ENCODE measurements at places on chromosomes 5 and 9.
A peak's percentile ranks its signal among the peaks of the same experiment; 100 is the strongest.

DNA sequence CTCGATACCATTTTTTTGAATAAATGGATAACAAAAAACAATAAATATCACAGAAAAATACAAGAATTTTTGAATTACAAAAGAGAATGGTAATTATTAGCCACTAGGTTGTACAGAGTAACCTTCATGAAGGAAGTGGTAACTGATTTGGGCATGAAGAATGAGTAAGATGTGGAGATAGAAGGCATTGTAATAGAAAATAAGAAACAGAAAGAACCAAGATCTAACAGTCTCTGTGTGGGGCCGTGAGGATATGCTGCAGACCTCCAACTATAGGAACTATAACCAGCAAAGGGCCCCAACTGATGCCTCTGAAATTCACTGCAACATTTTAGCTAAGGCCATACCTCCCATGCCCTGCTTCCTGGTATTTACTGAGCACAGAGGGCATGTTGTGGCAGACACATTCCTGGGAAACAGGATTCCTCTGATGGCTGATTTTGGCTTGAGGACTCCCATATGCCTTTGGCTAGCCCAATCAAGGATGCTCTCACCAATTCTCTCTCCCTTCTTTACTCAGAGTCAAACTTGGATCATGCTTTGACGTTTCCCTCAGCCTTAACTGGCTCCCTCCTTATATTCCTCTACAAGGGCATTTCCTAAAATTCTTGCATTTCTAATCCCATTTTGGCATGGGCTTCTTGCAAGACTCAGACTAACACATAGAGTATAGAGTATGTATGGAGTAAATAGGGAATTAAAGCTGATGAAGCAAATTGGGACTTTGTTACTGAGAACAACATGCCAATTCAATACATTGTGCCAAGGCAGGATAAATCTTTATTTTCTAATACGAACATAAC, 208.9 kb downstream of the PDE4D start:
- no peak for DNase-seq

DNA sequence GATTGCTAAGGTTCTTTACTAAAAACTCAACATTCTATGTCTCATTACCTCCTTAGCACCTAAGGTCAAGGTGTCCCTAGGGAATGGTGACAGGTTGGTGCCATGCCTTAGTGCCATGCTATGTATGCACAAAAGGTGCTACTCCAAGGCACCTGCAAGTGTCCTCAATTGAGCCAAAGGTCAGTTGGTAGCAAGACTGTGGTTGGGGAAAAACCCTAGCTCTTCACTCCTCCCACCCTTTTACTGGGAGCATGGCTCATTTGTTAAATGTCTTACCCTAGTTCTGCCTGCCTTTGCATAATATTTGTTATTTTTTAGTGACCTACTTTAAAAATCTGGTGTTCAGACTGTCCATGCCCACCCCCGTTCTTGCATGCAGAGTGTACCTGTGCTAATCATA, 17.0 kb downstream of the ACO1 start:
- no peak for DNase-seq

- peak; percentile 18 for DNase-seq
Observed at GRCh38 chr9:77751341-77752091, 103.4 kb upstream of the GNA14 start.

- DNase-seq, result no peak
Observed at GRCh38 chr9:16102154-16102553, 549.3 kb downstream of the CCDC171 start.

DNA sequence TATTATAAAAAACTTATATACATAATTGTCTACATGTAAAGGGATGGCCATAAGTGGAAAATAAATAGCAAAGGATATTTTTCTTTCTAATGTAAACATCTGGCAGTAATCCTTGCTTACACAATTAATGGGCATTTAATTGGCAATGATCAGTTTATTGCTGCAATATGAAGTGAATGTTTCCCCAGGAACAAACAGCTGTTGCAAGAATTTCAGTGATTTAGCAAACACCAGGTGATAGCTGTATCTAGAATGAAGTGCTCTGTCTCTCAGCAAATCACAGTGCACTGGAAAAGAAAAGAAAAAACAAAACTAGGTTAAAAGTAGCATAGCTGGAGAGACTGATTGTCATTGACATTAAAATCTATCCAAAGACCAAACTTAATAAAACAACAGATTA, 594.5 kb upstream of the ARRDC3 start:
- DNase-seq, result no peak

DNA sequence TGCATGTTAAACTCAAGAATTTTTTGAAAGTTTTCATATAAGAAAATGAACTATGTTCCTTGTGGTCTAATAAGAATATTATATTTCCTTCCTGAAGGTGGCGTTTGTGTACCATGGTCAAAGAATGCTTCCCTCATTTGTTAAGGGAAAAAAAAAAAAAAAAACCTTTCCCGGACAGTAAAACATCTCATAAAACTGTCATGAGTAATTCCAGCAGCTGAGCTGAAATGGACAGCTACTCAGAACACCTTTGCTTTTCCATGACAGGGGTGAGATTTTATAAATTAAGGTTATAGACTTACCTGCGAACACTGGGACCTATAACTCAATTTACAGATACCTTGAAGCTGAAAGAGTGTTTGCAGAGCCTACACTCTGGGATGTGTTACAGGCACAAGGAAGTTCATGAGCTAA, 113.2 kb upstream of the RANBP3L start:
- no peak for DNase-seq

DNA sequence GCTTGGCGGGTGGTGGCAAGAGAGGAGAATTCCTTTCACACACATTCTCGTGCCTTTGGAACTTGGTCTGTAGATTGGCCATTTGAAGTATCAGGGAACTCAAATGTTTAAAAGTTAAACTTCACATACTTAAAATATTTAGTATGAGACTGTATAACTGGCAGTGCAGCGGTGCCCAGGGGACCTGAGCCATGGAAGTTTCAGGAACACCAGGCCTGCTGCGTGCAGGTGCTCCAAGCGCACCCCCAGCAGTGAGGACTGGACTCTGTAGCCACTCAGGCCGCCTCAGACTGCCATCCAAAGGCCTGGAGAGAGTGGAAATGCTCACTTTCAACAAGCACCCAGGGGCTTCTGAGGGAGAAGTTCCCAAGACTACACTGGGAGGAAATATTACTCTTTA, 273.5 kb upstream of the IRX2 start:
- DNase-seq, result no peak

DNA sequence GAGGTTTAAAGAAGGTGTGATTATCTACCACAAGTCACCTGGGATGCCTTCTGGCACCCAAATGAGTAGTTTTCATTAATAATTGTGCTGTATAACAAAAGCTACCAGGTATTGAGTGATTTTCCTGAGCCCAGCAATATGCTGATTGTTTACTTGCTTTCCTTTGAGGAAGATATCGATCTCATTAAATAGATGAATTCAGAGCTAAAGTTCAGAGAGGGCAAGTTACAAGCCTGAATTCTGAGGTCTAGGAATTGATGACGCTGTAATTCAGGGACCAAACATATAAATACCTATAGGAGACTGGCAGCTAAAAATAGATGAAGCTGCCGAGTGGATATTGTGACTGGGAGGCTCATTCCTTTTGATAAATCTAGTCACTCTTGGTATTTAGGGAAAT, 1.1 kb downstream of the ERCC6L2 start:
- no peak for DNase-seq

DNA sequence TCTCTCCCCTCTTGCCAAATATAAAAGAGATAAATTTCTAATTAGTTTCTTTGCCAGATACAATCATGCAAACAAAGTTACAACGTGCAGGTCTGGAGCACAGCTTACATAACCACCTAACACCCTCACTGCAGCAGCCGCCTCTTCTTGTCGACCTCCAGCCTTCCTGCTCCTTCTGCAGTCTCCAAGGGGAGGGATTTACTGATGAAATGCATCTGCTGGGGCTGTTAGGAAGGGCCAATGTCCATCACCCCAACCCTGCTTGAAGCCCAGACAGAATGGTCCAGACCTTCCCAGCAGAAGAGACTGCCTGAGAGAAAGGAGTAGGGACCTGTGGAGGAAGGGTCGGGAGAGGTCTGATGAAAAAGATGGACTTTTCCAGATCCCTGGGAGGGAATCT, 15.2 kb downstream of the KCNV2 start:
- no peak for DNase-seq

DNA sequence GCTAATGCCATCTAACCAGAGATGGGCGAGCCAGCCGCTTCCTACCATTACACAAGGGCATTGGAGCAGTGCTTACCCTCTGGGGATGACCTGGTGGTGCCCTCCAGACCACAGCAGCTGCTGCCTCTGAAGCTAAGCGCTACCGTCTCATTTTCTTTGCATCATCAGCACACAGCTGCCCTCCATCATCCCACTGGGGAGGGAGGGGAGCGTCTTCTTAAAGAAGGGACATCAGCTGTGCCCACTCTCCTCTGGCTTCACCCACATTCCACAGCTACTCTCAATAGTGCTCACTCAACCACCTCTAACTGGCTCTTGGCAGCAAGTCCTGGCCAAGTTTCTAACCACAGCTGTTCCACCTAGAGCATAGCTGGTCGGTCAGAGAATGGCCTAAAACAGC, 503.4 kb downstream of the NFIB start:
- no peak for DNase-seq

GRCh38 chr9:35859310-35859989, 10.8 kb downstream of the OR13J1 start:
- DNase-seq, result no peak

DNA sequence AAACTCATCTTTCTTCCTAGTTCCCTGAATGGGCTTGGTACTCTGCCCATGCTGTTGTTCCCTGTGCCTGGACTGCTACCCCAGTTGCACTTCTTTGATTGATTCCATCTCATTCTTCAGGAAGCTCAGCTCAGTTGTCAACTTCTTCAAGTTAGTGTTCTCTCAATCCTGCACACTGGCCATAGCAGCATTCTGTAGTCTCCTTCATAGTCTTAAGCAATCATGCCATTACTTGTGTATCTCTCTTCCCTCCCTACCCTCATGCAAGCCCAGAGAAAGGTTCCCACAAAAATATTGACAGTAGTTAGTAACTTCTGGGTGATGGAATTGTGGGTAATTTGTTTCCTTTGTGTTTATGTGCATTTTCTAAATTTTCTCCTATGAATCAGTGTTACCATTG, 5.5 kb downstream of the KDM4C start:
- DNase-seq, result no peak

GRCh38 chr5:14228219-14228618, 85.1 kb downstream of the TRIO start:
- DNase-seq, result no peak

DNA sequence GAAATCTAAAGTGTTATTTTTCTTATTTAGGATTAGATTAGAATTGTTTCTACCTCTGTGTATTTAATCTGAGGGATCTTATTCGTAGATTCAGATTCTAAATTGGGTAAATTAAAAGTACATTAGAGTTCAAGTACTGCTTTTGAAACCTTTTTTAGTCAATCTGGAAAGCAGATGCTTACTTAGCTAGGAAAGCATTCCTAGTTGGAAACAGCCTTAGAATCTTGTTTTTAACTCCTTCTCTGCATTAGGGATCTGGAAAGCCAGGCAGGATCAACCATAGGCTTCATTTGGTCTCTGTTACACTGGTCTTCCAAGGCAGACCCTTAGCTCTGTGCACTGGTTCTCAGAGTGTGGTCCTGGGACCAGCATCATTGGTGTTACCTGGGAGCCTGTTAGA, 247.4 kb downstream of the NR3C1 start:
- DNase-seq, result no peak

GRCh38 chr5:31113101-31113500, 80.4 kb upstream of the CDH6 start:
- no peak for DNase-seq

DNA sequence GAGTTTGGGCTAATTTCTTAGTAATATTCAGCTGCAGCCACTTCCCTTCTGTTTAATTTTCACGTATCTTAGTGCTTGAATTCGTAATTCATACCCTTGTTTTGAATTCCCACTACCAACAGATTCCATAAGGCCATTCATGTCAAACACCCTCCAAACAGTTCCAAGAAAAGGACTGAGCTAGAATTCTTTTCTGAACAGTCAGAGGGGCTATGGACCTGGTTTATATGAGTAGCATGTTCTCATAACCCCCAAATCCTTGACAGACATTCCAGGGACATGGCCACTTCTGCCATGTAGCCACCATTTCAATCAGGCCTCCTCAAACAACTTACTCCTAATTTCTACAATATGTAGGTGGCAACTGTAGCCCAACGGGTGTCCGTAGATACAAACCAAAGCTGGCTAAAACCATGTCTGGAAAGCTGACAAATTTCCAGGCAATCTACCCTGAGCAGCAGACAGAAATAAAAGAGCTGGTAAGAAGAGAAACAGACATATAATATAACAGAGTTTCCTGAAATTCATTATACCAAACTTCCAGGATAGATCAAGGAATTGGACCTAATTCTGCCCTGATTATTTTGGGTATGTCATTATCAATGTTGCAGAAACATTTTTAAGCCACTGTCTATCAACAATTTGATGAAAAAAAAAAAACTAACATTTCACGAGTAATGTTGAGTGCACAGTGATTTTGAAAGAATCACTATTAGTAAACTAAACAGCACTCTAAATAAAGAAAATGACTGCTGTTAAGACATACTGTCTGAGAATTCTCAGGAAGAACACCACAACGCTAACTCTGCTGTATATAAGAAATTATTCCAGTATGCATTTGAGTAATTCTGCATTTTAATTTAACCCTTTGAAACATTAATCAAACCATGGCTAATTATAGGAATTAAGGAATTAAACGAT, 40.7 kb downstream of the EBF1 start:
- no peak for DNase-seq

DNA sequence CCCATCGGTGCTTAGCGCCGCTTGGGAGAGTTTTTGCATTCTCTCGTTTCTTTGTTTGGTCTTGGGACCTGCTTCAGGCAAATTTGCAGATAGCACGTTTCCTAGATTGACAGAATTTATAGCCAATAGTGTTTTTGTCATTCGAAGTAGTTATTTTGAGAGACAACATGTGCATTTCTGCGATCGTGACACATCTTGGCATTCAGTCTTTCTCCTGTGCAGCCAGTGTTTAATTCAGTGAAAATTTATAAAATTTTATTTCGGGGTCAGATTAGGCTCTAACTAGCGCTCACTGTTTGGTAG, 830 bp downstream of the PRRC1 start:
- DNase-seq, result no peak

DNA sequence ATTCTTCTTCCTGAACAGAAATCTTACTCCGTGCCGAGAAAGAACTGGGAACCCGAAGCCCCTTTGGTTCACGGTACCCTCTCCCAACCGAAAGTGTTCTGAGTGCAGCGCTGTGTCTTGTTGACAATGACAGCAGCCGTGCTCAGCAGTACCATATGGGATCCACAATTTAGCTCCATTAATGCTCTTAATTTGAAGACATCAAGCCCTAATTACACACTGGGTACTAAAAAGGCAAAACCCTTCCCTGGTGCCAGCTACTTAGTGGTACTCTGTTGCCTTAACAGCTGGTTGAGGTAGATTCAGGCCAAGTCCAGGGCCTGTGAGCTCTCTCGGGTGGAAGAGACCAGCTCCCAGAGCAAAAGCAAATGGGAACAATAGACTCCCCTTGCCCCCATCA, 24.5 kb downstream of the DDX31 start:
- DNase-seq, result no peak
